ENCODE measurements at places on chromosomes 2 and 18. TPM values are rescaled to one million over a fixed set of nuclear protein-coding genes. Genes with fewer than 3 reads are reported as not detected.

DNA sequence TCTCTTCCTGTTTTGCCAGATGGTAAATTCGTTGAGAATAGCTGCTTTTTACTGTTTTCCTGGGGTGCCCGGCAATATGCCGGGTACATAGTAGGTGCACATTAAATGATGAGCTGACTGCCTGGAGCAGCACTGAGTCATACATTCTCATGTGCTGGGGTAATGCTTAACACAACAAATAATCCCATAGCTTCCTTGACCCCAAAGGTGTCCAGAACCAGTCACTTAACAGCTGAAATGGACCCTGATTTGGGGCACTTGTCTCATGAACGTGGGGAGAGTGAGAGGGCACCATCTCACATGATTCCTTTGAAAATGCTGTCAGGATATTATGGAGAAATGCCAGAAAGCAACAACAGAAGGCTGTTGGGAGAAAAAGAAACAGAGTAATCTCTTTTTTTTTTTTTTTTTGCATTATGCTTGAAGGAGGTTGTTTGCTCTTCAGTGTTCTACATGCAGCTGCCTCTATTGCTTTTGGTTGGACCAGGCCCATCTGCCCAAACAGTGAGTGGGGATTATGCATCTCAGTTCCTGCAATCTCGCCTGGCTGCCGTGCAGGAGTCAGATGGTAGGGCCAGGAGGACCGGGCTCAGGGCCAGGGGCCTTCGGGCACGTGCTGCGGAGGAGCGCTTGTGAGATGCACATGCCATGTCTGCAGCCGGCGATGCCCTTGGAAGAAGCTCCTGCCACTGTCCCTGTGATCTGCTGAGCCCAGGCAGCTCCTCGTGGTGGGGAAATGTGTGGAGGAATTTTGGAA, 162.1 kb downstream of the SH3RF3 start:
- H3K4me1 ChIP-seq = peaks cover 7% of the 10 kb centered on the region
- H3K27me3 ChIP-seq = peaks cover 3% of the 10 kb centered on the region
- no peak overlapping the region for H3K27ac ChIP-seq
- no peak overlapping the region for H3K4me3 ChIP-seq
- no peaks in the 10 kb centered on the region for H3K36me3 ChIP-seq
- peak; percentile 54 for DNase-seq

DNA sequence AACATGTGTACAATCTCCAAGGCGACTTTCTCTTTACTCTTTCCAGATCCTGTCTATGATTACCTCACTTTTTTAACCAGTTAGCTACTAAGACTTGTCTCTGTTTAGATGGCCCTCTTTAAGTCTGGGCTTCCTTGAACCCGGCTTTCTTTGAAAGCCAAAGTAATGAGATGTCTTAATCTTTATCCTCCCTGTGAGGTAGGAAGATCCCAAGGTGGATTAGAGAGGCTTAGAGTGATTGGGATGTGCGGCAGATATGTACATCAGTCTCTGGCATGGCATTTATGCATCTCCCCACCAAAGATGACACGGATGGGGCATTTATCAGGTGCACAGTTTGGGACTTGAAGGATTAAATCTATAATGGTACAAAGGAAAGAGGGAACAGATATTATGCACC, 186.3 kb downstream of the FSHR start:
- no peak overlapping the region for H3K27ac ChIP-seq
- H3K36me3 ChIP-seq = no peaks in the 10 kb centered on the region
- H3K4me1 ChIP-seq = no peaks in the 10 kb centered on the region
- H3K4me3 ChIP-seq = no peak overlapping the region
- DNase-seq = no peak

GRCh38 chr18:74234326-74235171, 57.2 kb downstream of the CYB5A start:
- no peak overlapping the region for H3K27ac ChIP-seq
- no peaks in the 10 kb centered on the region for H3K27me3 ChIP-seq
- peak; percentile 48 for DNase-seq
- no peaks in the 10 kb centered on the region for H3K36me3 ChIP-seq

DNA sequence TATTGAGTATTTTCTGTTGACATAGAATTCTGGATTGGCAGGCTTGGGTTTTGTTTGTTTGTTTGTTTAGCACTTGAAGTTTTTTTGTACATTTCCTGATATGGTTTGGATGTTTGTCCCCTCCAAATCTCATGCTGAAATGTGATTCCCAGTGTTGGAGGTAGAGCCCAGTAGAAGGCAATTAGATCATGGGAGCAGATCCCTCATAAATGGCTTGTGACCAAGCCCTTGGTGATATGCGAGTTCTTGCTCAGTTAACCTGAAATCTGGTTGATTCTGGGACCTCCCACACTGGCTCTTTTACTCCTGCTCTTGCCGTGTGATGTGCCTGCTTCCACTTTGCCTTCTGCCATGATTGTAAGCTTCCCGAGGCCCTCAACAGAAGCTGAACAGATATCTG, 98.0 kb downstream of the PTPN4 start:
- DNase-seq = no peak
- H3K27me3 ChIP-seq = no peaks in the 10 kb centered on the region
- no peaks in the 10 kb centered on the region for H3K4me1 ChIP-seq
- H3K4me3 ChIP-seq = no peak overlapping the region

GRCh38 chr2:99989905-99990304, 152.5 kb downstream of the AFF3 start:
- H3K27me3 ChIP-seq = no peaks in the 10 kb centered on the region
- no peak for DNase-seq
- H3K4me3 ChIP-seq = no peak overlapping the region
- no peaks in the 10 kb centered on the region for H3K4me1 ChIP-seq

Gene CNDP2
- total RNA-seq = 120 TPM

DNA sequence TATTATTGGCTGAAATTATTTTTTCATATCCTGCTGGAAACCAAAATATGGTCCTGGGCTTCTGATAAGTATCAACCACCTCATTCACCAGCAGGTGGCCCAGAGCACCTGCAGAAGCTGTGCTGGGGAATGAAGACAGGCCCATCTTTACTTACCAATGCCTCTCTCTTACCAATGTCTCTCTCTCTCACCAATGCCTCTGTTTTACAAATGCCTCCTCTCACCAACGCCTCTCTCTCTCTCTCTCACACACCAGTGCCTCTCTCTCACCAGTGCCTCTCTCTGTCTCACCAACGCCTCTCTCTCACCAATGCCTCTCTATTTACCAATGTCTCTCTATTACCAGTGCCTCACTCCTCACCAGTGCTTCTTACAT, 2.3 kb upstream of the MAL start:
- H3K27ac ChIP-seq = no peak overlapping the region
- peaks cover 56% of the 10 kb centered on the region for H3K27me3 ChIP-seq
- no peaks in the 10 kb centered on the region for H3K36me3 ChIP-seq
- H3K4me1 ChIP-seq = no peaks in the 10 kb centered on the region

Data from astrocyte (in vitro differentiated cells and primary cell).